ENCODE measurements at places on chromosomes 2 and 18. TPM values are rescaled to one million over a fixed set of nuclear protein-coding genes. Genes with fewer than 3 reads are reported as not detected.
A peak's percentile ranks its signal among the peaks of the same experiment; 100 is the strongest.

SLC66A2 gene
- 19.1 TPM for total RNA-seq

- no peak for DNase-seq
Measured at GRCh38 chr2:187429989-187430388, 18.1 kb downstream of the CALCRL start.

TSPYL6 gene
- total RNA-seq, result not detected

- no peak for DNase-seq
Measured at GRCh38 chr18:524466-524865, 24.0 kb upstream of the COLEC12 start.

HJURP gene
- 106 TPM for total RNA-seq

SERPINB4 gene
- not detected for total RNA-seq

GRCh38 chr2:38380397-38381130 lies 3.5 kb upstream of the ATL2 start:
- DNase-seq, result no peak

EGR4 gene
- total RNA-seq, result not detected

- no peak for DNase-seq
Measured at GRCh38 chr2:128414351-128414750, 95.7 kb upstream of the HS6ST1 start.

DNA sequence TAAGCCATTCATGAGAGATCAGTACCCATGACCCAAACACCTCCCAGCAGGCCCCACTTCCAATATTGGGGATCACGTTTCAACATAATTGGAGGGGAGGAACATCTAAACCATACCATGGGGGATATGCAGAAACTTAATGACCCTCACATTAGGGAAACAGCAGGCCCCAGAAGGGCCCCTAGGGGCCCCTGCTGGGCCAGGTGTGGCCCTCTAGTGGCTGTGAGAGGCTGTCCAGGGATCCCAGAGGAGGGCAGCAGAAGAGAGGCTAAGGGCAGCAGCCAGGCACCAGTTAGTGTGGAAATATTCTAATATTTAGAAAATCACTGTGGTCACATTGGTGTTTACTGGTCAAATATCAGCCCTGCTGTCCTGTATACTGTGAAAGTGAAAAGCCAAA lies 49.3 kb upstream of the ANKRD44 start:
- DNase-seq, result no peak

DNA sequence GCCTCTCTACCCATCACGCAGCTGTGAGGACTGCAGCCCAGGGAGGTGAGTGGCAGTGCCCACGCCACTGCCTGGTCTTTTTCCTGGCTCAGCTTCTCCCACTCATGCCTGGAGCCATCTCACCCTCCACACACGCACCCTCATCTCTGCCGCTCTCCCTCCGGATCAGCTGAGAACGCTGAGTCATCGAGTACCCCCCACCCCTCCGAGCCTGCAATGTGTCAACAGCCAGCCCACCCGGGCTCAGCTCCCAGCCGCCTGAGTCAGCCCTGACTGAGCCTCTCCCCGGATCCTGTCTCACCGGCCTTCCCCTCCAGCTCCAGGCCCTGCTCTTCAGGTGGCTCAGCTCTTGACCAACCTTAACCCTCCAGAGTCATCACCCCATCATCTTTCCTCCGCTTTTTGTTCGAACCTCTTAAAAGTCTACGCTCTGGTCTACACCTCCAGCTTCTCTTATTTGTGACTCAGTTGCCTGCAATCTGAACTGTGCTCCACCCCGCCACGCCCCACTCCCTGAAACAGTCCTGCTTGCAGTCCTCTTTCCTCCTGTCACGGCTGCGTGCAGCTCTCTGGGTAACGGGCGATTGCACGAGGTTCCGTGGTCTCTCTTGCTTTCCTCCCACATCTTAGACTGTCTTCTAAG lies 94.4 kb upstream of the ASAP2 start:
- DNase-seq, result no peak

RNF152 gene
- 1.5 TPM for total RNA-seq

GRCh38 chr2:74374509-74375205 lies 5.5 kb downstream of the DCTN1 start:
- no peak for DNase-seq

- no peak for DNase-seq
Measured at GRCh38 chr2:217443601-217444000, 559.2 kb downstream of the TNS1 start.

DNA sequence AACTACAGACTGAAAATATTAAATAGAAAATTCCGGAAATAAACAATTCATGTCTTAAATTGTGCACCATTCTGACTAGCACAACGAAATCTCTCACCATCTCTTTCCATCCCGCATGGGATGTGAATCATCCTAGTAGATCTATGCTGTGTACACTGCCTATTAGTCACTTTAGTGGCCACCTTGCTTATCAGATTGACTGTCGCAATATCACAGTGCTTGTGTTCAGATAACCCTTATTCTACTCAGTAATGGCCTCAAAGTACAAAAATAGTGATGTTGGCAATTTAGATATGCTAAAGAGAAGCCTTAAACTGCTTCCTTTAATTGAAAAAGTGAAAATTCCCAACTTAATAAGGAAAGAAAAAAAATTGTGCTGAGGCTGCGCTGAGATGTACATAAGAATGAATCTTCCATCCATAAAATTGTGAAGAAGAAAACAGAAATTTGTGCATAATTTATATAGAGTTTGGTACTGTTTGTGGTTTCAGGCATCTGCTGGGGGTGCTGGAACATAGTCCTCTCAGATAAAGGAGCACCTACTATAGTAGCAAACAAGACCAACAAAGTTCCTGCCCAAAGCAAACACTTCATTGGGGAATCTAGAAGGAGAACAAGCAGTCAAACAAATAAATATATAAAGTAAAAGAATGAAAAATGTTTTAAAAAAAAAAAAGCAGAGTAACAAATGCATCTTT lies 12.0 kb downstream of the PSMD1 start:
- DNase-seq, result peak; percentile 36

GPR55 gene
- 0.07 TPM for total RNA-seq

GRCh38 chr2:227608561-227609338 lies 5.9 kb downstream of the SCYGR3 start:
- no peak for DNase-seq

DNA sequence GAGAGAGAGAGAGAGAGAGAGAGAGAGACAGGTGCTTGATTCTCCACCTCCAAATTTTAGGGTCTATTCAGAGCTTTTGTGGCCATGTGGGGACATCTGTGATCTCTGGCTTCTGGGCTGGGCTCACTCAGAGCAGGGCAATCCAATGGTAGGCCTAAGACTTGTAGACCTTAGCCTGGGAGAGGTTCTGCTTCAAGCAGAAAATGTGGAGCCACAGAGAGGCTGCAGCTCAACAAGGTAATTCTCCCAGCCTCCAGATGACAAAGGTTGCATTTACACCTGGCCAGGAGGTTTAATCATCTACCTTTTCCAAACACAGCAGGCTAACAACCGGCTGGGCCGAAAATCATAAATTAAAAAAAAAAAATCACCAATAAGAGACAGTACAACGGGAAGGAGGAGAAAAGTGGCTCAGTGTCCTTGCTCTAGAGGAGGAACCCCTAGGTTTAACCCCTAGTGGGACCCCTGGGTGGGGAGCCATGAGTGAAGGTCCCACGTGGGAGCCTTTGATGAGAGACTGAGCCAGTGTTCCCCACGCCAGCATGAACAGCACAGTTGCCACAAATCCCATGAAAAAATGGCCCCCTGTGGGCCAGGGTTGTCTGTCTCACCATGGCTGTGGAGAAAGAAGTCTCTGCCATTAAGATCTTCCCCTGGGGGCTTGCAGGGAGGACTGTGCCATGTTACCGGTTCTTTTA lies 124.0 kb upstream of the GATA6 start:
- DNase-seq, result no peak

DNA sequence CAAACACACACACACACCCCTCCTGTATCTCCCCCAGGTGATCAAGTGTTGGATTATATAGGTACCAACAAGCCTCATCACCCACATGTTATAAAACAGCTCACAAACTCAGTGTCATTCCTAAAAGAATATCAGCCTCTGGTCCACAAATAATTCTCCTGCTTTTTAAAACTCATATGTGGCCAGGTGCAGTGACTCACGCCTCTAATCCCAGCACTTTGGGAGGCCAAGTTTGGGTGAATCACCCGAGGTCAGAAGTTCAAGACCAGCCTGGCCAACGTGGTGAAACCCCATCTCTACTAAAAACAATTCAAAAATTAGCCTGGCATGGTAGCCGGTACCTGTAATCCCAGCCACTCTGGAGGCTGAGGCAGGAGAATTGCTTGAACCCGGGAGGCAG lies 87.8 kb downstream of the LRATD1 start:
- no peak for DNase-seq

GRCh38 chr2:240593026-240593702 lies 6.6 kb downstream of the CAPN10 start:
- no peak for DNase-seq

RAB6D gene
- 0.10 TPM for total RNA-seq

POMC gene
- total RNA-seq, result not detected

DNA sequence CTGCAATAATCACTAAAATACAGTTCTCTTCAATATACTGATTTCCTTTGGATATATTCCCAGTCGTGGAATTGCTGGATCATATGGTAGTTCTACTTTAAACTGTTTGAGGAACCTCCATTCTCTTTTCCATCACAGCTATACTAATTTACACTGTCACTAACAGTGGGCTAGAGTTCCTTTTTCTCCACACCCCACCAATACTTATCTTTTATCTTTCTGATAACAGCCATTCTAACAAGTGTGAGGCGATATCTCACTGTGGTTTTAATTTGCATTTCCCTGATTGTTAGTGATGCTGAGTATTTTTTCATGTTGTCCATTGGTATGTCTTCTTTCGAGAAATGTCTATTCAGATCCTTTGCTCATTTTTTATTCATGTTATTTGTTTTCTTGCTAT lies 68.4 kb downstream of the CERKL start:
- no peak for DNase-seq

DNA sequence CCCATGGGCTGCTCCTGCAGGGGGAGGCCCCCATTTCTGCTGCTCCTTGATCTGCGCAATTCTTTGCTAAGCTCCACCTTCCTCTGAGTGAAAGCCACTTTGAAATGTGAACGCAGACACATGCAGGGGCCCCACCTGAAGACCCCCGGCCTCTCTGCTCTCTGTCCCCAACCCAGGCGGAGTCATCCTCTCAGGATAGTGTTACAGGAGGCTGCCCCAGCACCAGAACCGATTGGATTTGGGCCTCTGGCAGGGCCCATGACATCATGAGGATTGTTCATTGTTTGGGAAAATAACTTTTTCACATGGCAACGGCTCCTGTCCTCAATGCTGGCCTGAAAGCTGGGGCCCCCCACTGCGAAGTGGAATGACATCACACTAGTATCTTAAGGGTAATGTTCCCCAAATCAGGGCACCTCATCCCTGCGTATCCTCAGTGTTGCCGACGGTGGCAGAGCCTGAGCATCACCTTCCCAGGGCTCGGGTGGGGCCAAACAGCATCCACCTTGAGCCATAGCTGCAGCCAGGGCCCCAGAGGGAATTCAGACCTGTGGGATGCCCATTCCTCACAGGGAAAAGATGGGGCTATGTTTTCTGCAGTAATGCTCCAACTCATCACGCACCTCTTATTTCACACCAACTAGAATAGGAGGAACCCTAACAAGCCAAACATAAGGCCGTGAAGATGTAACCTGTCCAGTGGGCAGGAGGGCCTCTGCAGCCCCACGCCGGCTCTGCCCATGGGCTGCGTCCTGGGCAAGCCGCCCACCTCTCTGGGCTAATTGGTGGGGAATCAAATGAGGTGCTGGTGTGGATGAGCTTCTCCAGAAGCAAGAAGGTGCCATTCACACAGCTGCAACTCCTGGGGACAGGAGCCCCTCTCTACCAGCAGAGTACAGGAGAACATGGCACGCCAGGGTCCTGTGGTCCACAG lies 2.7 kb upstream of the ERFE start:
- DNase-seq, result no peak

CNTNAP5 gene
- total RNA-seq, result not detected

- no peak for DNase-seq
Measured at GRCh38 chr2:158894078-158894477, 74.4 kb upstream of the TANC1 start.

SERPINB11 gene
- 107 TPM for total RNA-seq

DNA sequence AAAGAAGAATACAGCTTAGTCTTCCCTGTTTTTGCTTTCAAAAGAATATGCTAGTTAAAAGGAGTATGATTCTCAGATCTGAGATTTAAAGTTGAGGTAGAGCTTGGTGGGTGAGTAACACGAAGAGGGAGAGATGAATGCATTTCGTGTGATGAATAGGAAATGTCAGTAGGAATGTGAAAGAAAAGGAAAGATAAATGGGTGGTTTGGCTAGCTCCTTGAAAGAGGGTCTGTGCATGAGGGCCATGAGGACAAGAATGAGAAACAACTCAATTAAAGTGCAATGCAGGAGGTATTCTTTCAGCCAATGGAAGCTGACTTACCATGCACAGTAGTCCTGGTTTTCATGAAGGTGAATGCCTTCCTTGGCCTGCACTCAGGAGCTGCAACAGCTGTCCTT lies 248.2 kb downstream of the HNMT start:
- no peak for DNase-seq

HOXD4 gene
- not detected for total RNA-seq

GRCh38 chr2:241344925-241345651 lies 11.0 kb upstream of the FARP2 start:
- DNase-seq, result no peak

SPP2 gene
- not detected for total RNA-seq

DNA sequence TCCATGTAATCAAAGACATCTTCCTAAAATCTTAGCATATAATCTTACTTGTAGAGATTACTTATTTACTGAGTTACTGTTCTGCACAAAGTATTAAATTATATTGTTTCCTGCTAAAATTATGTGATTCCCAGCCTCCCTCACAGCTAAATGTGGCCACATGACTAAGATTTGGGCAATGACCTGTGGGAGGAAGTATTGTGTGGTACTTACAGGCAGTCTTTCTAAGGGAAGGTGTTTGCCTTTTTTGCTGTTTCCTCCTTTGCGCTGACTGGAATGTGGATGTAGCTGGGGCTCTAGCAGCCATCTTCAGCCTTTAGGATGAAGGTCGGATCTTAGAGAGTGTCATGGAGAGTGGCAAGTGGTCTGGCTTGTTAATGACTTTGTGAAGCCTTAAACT lies 146.3 kb upstream of the APCDD1 start:
- DNase-seq, result no peak

- DNase-seq, result peak; percentile 81
Measured at GRCh38 chr2:43637030-43637803, at the start of gene PLEKHH2. TSS of gene PLEKHH2 (plus strand) at chr2:43637260. CDS start at chr2:43644674, 7,414 bp downstream.

WDPCP gene
- total RNA-seq, result 7.9 TPM

DNA sequence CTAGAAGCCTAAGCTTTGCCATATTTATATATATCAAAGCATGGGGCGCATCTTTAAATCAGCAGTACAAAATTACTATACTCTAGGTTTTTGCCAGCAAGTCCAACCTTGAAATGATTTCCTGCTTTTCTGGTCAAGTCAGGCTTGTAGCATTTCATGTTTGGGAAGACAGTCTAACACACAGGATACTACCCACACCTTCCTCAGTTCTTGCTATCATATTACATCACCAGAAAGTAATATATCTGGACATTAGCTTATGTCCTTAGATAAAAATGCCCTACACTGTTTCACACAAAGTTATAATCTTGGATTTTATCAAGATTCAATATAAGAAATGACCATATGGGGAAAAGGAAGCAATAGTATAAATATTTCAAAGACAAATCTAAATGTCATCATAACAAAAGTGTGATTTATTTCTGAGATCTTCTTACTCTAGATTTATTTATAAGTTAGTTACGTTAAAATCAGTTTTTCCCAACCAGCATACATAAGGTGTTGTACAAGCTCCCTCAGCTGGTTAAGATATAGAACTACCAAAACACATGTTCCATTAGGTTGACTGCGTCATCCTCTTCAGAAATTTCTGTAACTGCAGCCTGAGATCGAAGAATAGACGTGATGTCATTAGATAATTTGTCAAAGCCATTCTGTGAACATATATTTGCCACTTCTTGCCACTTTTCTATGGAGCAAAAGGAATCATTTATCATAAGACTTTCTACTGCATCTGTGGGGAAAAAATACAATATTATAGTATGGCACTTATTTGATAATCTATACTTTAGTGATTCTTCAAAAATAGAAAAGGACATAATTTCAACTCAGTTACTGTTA lies 56.6 kb downstream of the CLHC1 start:
- DNase-seq, result peak; percentile 64
